ENCODE measurements at places on chromosomes 7 and 10.

GRCh38 chr10:34292194-34292565 lies 522.9 kb downstream of the PARD3 start:
- DNase-seq, result no peak

DNA sequence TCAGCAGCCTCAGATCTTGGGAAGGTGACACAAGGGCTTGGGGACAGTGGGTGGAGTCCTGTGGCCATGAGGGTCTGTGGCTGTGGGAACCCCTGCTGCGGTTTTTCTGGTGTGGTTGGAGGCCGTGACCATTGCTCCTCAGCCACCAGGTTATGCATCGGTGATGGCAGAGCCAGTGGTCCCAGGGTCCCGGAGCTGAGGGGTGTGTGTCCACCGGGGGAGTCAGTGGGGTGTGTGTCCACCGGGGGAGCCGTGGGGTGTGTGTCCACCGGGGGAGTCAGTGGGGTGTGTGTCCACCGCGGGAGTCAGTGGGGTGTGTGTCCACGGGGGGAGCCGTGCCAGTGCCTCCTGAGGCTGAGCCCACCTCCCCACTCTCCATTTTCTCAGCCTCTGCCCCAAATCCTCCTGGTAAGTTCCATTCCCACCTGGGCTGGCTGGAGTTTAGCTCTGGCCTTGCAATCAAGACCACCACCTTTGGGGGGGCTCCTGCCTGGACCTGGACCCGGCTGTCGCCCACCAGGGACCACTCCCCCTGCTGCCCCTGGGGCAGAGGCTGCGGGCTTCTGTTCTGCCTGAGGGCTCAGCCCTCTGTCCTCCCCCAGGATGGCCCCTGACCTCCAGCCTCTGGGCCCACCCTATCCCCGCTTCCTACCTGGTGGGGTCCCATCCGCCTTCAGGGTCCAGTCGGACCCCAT lies 143.5 kb downstream of the ELFN1 start:
- DNase-seq, result no peak

DNA sequence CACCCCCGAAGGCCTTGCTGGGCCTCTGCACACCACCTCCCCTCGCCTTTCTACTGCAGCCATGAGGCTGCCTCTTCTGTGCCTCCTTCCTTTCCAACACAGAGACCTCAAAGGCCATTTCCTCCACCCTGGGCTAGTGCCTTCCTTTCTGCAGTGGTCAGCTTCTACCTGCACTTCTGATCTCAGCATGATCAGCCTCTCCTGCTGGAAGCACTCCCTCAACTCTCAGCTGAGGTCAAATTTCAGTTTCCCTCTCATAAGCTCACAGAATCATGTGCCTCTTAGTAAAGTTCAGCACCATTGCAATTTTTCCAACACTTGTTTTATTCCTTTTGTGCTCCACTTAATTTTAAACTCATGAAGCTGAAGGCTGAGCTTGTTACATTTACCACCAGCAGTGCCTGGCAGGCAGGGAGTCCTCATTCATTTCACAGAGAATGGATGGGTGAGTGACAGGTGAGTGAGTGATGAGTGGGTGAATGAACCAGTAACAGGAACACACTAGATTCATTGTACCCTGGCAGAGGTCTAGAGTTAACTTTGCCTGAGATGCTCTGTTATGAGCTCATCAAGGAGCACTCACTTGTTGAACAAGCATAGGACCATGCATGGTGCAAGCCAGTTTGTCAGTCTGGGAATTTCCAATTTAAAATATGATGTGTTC lies 124.0 kb upstream of the PRSS58 start:
- no peak for DNase-seq

- DNase-seq, result no peak
Measured at GRCh38 chr7:31202801-31203200, 137.7 kb downstream of the NEUROD6 start.

DNA sequence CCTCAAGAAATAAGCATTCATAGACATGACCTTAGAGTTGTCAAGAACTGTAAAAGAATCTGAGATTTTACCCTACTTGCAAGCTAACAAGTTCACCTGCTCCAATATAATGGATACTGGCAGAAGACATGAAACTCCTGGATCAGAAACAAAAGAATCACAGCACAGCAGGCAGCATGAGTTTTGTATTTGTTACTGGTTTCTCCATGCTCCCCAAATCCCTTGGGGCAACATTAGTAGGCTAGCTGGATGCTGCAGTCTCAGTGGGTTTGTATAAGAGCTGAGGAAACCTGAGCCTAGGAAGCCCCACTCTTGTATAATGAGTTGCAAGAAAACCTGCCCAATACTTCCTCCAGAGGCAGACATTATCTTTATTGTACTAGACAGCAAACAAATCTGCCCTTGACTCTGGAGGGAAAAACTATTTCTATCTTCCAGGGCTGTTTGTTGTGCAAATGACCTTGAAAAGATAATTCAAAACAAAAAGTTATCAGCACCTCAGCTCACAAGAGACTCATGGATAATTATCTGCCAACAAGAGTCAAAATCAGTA lies 64.8 kb downstream of the ABLIM1 start:
- no peak for DNase-seq

GRCh38 chr7:154709840-154710520 lies 292.9 kb downstream of the PAXIP1 start:
- no peak for DNase-seq

DNA sequence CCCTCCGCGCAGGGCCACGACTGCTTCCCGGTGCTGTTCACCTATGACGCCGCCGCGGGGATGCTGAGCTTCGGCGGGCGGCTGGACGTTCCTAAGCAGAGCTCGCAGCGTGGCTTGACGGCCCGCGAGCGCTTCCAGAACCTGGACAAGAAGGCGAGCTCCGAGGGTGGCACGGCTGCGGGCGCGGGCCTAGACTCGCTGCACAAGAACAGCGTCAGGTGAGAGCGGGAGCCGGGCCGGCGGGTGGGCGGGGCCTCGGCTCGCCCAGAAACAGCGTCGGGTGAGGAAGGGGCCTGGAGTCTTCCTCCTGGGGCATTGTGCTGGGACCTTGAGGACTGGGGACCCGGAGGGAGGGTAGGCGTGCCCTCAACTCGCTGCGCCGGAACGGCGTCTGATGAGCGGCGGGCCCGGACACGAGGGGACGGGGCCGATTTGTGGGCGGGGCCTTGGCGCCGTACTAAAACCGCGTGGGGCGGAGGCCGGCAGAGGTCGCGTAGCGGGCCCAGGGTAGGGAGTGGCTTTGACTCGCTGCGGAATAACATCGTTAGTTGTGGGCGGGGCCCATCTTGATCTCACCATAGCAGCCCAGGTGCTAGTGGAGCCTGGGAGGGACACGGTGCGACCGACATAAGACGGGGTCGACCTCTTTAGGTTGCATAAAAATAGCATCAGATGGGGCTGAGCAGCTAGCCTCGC lies 15.6 kb downstream of the PDAP1 start:
- DNase-seq, result peak; percentile 72

GRCh38 chr10:85193796-85194195 lies 865.4 kb downstream of the CCSER2 start:
- no peak for DNase-seq

DNA sequence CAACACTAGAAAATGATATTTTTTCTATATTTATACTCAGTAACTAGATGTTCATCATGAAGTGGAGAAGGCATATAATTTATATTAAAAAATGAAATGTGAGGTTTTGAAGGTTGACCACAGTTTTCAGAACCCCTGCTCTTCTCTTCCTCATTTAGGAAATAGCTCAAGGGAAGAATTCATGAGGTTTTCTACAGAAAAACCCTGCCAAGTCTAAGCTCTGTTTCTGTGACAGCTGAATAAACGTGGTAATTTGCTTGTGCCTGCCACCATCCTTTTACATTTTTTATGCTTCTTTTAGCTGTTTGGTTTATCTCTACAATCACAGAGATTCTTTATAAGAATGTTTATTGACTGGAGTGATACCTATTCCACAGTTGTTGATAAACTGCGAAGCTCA lies 630.3 kb upstream of the POT1 start:
- DNase-seq, result no peak

DNA sequence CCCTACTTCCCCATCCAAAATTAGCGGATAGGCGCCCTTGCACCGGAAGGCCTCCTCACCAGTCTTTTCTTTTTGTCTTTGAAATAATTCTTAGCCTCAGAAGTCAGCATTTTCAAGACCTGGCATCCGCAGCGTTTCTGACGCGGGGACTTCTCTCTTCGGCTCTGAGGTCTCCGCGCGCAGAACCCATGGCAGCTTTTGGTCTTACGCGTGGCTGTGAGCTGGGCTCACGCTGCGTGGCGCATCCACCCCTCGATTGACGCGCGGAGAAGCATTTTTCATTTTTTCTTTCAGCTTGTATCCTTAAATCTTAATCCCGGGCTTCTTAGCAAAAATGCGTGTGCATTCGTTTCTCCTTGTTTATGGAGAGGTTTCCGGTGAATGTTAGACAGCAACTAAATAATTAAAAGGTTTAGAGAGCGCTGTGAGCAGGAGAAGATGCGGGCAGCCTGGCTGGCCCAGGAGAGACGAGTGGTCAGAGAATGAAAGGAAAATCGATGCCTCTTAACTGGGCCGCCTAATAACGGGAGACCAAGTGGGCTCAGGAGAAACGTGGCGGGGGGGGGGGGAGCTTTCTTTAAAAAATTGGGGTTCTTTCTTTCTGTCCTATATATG lies 2.0 kb upstream of the GATA3 start:
- DNase-seq, result no peak

- no peak for DNase-seq
Measured at GRCh38 chr10:111107846-111108245, 31.0 kb downstream of the ADRA2A start.

- DNase-seq, result peak; percentile 72
Measured at GRCh38 chr7:3063016-3063753, 19.5 kb upstream of the CARD11 start.

GRCh38 chr10:128709686-128710085 lies 583.5 kb upstream of the MKI67 start:
- no peak for DNase-seq

- DNase-seq, result no peak
Measured at GRCh38 chr7:92973293-92973731, 136.9 kb upstream of the CDK6 start.

DNA sequence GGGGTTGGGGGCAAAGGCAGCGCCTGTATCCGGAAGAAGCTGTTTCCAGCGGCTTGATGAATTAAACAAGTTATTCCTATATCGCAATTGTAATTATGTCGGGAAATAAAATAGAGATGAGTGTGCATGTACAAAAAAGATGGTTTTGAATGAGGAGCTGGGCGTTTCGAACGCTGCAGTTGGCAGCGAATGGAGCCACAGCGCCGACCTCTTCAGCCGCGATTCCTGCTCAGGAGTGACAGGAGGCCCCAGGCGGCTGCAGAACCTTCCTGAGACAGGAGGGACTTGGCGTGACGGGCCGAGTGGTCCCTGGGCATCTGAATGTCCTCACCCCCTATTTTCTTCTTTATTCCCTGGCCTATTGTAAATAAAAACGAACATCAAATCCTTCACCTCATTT lies 184.9 kb downstream of the DNAJB6 start:
- DNase-seq, result no peak

DNA sequence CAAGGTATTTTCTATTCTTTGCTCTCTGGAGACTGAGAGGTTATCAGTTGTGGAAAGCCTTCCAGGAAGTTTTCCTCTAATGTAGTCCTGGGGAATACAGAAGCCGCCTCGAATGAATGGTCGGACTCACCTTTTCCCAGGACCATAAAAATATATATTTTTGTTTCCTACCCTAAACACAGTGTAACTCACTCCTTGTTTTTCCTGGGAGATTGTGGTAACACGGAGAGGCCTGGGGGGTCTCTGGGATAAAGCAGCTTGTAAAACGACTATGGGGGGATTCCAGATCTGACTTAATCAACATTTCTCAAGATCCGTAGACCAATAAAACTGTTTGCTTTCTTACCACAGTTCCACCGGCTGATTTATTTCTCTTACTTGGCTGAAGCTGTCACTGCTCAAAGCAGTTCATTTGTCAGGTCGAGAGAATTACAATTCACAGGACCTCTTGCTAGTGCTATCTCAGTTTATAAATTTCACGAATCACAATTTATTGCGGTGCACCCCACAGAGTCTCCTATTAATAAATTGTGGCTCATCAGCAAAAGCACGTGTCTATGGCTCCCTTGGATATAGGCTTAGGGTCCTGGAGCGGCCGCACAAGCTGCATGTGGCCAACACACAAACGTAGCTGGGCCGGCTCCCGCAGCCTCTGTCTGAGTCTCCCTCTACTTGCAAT lies 176.3 kb upstream of the BMPER start:
- no peak for DNase-seq

GRCh38 chr7:140156460-140157080 lies 20.2 kb downstream of the KDM7A start:
- no peak for DNase-seq

- no peak for DNase-seq
Measured at GRCh38 chr10:93820434-93820833, 62.7 kb downstream of the LGI1 start.

- no peak for DNase-seq
Measured at GRCh38 chr10:86346799-86347665, 19.6 kb downstream of the GRID1 start.

DNA sequence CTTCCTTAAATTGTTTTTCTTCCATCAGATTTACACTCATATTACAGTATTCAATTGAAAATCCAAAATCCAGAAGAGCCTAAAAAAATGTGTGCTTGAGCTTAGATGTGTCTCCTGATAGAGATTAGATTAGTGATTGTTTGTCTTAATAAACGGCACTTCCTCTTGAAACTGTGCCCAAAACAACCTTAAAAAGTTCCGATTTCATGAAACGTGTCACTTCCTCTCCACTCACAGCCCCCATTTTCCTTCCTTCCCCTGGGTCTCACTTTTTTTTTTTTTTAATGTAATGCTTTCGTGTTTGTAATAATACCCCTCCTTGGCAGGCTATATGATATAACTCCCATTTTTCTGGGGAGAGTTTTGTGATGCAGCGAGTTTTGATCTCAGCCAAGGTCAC lies 114.8 kb upstream of the ADO start:
- DNase-seq, result no peak

DNA sequence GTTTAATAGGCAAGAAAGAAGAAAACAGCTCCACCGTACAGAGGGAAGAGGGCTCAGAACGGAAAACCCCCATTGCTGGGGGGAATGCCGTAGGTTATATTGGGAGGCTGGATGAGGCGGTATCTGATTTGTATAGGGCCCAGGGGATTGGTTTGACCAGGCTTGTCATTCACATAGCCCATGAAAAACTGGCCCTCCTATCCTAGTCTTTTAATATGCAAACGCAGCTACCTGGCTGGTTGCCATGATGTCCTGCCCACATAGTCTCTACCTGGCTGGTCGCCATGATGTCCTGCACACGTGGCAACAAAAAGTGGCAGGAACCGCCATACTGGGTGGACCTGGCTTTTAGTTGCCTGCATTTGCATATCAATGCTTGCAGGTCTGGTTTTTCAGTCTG lies 84.7 kb downstream of the AUTS2 start:
- no peak for DNase-seq

DNA sequence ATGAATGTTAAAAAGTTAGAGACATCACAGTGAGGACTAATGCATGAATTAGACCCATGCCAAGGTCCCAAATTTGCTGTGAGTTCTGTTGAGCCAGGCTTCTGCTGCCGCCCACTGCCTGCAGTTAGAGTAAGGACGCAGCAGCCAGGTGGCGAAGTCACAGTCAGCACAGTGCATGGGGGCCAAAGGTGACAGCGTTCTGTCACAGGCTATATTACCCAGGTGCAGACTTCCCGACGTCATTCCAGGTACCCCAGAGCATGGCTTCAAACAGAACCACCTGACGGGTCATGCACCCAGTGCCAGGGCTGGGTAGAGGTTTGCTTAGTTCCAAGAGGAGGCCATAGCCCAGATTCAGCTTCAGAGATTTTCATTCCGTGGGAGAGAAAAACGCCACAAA lies 33.9 kb upstream of the HMX3 start:
- no peak for DNase-seq
